Choroid plexus epithelial cell (primary cell): ENCODE measurements at places on chromosomes 6 and 20.

- DNase-seq, result no peak
Observed at GRCh38 chr6:112259337-112259675, 4.9 kb upstream of the LAMA4 start.

GRCh38 chr20:48921883-48922820 lies 641 bp downstream of the ARFGEF2 start:
- DNase-seq, result no peak

- DNase-seq, result no peak
Observed at GRCh38 chr6:26027491-26028211, 59.6 kb upstream of the HFE start.

DNA sequence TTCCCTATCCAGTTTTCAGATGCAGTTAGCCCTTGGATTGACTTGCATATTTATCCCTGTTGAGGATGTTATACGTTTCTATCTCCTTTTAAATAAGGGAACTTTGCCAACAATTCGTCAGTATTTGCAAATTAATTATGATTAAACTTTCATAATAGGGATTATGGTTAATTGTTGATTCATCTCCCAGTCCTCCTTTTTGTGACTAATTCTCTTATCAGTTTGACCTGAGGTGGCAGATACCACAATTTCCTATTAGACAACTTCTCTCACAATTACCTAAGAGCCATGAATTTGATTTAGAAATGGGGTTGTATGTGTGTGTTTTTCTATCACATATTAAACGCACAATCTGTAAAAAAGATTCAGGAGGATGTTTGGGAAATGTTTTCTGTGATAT lies 172.9 kb downstream of the LAMA2 start:
- peak; percentile 13 for DNase-seq

DNA sequence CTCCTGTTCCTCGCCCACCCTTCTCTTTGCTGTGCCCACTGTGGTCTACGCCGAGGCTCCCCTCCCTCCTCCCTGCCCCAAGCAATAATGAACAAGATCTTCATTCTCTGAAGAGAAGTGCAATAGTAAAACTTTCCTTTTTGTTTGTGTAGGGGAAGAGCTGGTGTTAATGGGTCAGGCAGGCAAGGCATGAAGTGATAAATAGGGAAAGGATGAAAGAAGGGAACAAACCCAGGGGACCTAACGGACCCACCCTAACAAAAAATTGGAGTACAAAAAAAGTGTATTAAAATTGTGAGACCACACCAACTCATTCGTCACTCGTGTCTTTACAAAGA lies 66.9 kb downstream of the ZBTB2 start:
- no peak for DNase-seq

GRCh38 chr6:136344420-136344819 lies 54.8 kb upstream of the BCLAF1 start:
- peak; percentile 75 for DNase-seq

GRCh38 chr6:154491567-154492470 lies 18.7 kb downstream of the CNKSR3 start:
- no peak for DNase-seq

DNA sequence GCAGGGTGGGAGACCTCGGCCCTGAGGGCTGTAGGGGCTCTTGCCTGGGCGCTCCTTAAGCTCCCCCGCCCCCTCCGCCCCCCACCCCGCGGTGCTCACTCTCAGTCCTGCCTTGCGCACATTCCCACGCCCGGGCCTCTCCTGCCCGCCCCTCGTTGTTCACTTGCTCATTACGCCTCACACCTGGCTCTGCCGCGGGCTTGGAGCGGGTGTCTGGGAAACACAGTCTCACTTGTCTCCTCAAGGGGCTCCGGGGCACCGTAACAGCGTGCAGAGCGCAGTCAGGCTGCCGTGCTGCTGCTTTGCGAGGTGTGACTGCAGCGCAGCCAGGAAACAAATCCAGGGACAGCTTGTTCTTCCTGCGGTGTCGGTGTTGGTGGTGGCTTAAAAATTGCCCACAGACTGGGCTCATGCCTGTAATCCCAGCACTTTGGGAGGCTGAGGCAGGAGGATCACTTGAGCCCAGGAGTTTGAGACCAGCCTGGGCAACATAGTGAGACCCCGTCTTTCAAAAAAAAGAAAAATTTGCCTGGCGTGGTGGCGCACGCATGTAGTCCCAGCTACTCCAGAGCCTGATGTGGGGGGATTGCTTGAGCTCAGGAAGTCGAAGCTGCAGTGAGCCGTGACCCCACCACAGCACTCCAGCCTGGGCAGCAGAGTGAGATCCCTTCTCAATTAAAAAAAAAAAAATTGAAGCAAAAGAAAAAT lies 4.6 kb downstream of the NPBWR2 start:
- DNase-seq, result no peak
